ENCODE measurements at places on chromosomes 5 and 9.

DNA sequence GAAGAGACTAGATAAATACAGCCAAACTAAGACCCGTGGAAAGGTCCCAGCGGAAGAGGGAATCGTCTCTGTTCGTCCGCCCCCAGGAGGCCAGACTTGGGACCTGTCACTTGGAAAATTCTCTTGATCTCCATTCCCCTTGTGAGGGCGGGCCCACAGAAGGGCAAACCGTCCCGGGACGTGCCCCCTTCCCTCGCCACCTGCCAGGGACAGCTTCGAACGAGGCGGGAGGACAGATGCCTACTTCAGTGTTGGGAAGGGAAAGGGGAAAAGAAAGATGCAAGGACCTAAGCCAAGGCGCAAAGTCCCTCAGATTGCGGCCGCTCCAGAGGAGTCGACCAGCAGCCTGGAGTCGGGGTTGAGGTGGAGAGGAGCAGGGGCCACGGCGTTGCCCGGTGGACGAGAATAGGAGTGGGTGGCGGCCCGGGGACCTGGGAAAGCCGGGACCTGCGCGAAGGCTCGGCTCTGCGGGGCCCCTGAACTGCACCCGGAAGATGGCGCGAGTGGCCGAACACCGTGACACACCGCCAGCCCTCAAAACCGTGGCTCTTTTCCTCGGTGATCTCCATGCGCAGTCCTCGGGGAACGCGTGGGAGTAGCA lies 4.4 kb upstream of the EBF1 start:
- DNase-seq, result no peak

GRCh38 chr9:134716067-134716466 lies 74.5 kb downstream of the COL5A1 start:
- no peak for DNase-seq

- no peak for DNase-seq
These were observed 172.9 kb upstream of the NREP start for GRCh38 chr5:111929867-111930266.

GRCh38 chr5:156482818-156483217 lies 155.9 kb downstream of the SGCD start:
- DNase-seq, result no peak

DNA sequence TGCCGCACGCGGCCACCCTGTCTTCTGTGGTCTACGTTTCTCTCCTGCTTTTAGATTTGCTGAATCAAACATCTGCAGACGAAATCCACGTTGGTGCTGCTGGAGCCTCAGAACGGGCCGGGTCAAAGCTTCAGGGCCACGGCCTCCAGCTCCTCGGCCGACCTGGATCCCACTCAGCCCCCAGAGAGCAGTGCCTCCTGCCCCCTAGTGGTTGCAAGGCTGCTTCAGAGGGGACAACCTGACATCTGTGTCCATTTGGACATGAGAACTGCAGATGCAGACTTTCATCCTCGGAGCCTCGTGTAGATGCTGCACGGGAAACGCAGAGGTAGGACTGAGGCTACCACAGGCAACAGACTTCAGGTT lies 23.0 kb upstream of the SLC6A3 start:
- no peak for DNase-seq

DNA sequence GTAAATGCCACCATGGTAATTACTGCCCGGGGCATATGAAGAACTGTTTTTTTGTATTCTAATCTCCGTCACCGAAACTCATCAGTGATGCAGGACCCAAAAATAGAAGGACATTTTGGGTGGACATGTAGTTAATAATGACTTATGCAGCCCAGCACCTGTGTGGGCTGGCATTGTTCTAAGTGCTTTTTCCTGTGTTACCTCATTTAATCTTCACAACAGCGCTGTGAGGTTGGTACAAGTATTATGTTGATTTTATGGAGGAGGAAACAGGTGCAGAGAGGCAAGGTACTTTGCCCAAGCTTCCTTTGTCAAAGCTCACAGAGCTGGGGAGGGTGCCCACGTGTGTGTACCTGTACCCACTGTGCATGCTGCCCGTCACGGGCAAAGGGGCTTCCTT lies 58.4 kb downstream of the DAPK1 start:
- DNase-seq, result peak; percentile 93

- DNase-seq, result no peak
These were observed 101.6 kb downstream of the NIPBL start for GRCh38 chr5:36978196-36978595.

DNA sequence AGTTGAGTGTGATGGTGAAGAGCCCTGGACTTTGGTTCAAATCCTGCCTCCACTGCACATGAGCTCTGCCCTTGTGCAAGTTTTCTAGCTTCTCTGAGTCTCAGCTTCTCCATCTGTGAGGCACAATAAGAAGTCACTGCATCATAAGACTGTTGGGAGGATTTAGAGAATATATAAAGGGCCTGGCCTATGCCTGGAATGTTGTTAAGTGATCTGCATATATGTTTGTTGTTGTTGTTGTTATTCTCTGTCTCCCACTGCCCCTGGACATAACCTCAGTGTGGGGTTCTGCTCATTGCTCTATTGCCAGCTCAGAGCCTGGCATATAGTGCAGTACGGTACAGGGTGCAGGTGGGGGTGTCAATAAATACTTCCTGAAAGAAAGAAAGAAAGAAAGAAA lies 40.3 kb upstream of the EEIG1 start:
- no peak for DNase-seq

GRCh38 chr5:151018846-151019245 lies 1.5 kb upstream of the GPX3 start:
- no peak for DNase-seq

GRCh38 chr9:23502004-23502403 lies 324.0 kb downstream of the ELAVL2 start:
- no peak for DNase-seq

- no peak for DNase-seq
These were observed 545 bp upstream of the OR2V1 start for GRCh38 chr5:181131514-181131913.

DNA sequence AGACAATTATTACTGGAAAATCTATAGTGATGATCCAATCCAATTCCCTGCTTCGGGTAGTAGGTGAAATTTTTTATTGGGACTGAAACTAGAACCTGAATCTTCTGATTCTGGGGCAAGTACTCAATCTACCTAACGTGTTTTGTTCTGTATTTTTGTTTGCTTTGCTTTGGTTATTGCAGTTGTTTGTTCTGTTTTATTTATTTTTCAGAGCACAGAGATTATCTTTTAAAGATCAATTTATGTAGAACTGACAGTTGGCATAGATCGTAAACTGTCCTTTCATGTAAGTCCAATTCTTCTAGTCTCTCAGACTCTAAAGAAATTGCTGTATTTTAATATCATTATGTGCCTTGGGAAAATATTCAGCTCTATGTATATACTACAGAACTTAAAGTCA lies 401.6 kb downstream of the ANXA1 start:
- DNase-seq, result no peak

Measured in DMS153 (cell line).